ENCODE measurements at places on chromosomes 4 and X. TPM values are rescaled to one million over a fixed set of nuclear protein-coding genes. Genes with fewer than 3 reads are reported as not detected.

GRCh38 chr4:105840426-105841174 is 54.7 kb upstream of the NPNT start:
- DNase-seq: no peak

Gene SLIT2
- total RNA-seq: not detected

DNA sequence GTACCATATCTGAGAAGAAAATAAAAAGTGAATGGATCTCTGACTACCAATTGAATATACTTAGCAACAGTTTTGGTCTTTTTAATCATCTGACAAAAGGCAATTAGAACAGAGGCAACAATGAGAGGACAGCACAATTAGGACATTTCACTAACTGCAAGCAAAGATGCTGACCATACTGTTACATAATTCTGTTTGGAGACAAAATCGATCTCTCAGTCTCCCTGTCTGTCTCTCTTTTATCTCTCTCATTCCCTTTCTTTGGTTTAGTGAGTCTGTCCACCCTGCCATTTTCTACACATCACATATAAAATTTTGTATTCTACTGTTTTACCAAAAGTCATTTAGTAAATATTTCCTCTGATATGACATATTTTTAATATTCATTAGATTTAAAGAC is 2.2 kb upstream of the AFM start:
- no peak for DNase-seq

DNA sequence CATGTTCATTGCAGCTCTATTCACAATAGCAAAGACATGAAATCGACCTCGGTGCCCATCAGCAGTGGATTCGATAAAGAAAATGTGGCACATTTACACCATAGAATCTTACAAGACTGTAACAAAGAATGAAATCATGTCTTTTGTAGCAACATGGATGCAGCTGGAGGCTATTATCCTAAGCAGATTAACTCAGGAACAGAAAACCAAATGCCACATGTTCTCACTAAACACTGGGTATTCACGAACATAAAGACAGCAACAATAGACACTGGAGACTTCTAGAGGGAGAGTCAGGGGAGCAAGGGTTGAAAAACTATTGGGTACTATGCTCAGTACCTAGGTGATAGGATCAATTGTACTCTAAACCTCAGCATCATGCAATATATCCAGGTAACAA is 180.5 kb downstream of the PPP1R2C start:
- no peak for DNase-seq

DNA sequence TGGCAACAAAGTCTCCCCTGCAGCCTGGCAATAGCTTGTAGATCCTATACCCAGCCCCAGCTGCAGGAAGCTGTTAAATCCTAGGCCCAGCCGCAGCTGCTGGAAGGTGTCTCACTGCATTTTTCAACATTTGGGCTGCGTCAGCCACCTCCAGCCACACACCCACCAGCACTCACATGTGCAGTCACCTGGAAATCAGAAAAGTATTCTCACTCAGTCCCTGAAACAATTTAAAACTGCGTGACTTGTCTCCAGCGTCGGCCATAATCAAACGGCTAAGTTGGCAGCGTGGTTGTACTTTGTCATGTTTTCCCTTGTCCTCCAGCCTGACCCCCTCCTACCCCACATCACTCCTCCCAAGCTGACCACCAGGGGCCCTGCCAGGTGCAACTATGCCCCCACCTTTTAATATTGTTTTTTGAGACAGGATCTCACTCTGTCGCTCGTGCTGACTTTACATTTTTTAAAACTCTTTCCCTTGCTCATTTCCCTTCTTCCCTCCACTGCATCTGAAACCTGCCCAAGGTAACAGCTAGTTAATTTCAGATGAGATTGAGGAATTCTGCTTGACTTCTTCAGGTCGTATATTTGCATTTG is 97.2 kb upstream of the FRG1 start:
- no peak for DNase-seq

Gene RNF113A
- total RNA-seq: 23.7 TPM

All from activated T-cell treated with anti-CD3 and anti-CD28 coated beads, Interleukin-2, amount 50 U/mL, for 4 hours (primary cell).